Activated CD4-positive, alpha-beta T cell treated with anti-CD3 and anti-CD28 coated beads, Interleukin-2, Interleukin-6, amounts not matched to agents 100 ng/mL and 50 ng/mL, durations not matched to agents 16 hours and 8 hours (primary cell): ENCODE measurements at places on chromosomes 3 and 15.

DNA sequence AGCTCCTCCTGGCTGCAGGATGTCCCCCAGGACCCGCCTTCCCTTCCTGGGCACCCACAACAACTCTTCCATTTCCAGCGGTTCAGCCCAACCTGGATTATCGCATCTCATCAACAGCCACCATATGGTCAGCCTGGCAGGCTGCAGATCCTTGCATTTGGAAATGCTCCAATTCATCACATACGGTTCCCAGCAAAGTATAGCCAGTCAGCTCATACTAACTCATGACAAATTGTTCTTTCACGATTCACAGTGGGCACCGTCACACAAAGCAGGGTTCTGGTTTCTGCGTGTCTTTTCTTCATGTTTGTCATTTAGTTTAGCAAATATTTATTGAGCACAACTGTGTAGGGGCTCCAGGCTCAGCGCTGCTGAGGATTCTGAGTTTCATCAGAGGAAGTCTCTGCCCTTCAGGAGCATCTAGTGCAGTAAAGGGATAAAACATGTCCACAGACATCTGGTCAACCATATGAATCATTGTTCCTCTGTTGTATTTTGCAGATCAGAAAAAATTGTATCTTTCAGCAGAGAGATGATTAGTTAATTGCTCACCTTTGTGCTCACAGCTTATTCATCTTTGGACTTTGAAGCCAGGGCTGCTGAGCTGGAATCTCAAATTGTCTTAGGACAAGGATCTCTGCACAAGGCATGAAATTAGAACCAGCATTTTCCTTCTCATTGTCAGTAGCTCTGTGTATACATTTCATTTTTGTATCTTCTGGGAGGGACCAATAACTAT is 125.1 kb downstream of the GABRG3 start:
- no peak for DNase-seq

DNA sequence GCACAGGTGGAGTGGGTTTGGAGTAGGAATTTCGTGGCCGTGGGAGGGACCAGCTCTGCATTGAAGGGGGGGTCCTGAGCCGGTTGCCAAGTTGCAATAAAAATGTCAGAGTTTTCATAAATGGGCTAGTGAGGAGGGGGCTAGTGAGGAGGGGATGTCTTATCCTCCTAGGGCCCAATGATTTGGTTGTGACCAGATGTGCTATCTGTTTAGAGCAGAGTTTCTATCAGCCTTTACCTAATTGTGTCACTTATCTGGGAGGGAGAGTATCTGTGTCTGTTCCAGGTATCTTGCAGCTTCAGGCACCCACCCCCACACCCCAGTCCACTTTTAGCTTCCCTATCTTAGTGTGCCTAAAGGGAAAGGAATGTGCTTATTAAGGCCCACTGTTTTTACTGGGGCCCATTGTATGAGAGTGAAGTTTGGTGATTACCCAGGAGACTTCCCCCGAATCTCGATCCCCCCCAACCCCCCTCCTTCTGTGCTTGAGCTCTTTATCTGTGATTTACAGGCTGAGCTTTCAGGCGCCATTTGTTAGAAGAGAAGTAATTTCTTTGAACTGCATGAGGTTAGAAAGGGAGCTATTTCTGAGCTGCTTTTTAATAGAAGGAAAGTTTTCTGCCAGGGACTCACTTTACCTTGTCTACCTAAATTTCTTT is 42.6 kb downstream of the PPCDC start:
- DNase-seq, result no peak

DNA sequence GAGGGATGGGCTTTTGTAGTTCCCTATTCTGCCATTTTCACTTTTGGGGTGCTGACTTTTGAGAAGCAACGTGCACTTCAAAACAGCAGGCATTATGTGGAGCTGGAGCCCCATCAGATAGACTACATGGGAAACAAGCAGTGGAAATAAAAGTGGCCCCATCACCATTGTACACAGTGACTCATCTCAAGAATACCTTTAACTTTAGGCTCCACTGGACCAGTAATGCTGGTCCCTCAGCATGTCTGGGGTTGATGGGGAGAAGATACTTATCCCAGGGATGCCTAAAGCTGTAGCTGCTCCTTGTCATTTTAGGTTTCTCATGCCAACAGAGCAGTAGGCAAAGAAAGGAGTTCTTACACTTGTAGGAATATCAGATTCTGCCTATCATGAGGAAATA is 45.0 kb downstream of the LSM3 start:
- DNase-seq, result no peak

DNA sequence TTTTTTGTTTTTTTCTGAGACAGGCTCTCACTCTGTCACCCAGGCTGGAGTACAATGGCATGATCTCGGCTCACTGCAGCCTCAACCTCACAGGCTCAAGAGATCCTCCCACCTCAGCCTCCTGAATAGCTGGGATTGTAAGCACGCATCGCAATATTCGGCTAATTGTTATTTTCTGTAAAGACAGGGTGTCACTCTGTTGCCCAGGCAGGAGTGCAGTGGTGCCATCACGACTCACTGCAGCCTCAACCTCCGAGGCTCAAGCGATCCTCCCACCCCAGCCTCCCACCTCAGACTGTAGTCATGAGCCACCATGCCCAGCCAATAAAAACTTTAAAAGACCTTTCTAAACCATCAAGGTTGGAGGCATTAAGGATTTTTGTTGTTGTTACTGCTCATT is 57.4 kb upstream of the TFRC start:
- no peak for DNase-seq

DNA sequence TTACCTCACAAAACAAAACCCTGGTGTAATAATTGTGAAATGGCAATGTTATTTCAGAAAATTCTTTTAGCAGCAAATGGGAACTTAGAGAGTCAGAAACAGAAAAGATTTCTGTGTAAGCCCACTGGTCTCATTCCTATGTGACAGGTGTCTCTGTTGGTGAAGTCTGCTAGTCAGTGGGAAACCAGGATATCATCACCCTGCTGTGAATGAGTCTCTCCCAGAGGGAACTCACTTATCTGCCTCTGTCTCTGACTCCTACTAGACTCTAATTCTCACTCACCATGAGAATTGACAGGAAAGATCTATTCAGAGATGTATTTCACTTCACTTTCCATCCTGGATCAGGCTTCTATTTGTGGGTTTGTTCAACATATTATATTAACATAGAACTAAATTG is 266.0 kb downstream of the EPHA3 start:
- DNase-seq, result no peak

DNA sequence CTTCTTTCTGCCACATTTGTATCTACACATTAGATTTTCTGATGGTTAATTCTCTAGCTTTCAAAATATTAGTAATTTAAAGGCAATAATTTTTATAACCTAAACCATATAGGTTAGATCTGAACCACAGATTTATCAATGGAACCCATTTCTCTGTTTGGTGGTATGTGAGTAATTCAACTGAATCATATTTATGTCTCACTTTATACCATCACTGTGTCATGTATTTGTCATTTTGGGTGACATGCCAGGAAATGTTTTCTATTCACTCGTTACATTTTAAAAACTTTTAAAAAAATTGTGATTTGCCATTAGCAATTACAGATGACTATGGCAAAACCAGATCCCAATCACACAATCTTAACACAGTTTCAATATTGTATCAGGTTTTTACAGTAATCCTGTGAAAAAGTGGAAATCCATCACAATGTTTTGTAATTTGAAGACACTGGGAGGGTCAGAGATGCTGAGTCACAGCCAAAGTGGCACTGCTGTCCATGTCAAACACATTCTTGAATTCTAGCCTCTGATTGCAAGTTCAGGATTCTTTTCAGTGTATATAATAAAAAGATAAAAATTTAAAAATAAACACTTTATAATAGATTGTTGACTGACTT is 356.0 kb upstream of the RBMS3 start:
- DNase-seq, result peak; percentile 46

GRCh38 chr3:62559831-62560445 is 186.6 kb upstream of the FEZF2 start:
- no peak for DNase-seq

DNA sequence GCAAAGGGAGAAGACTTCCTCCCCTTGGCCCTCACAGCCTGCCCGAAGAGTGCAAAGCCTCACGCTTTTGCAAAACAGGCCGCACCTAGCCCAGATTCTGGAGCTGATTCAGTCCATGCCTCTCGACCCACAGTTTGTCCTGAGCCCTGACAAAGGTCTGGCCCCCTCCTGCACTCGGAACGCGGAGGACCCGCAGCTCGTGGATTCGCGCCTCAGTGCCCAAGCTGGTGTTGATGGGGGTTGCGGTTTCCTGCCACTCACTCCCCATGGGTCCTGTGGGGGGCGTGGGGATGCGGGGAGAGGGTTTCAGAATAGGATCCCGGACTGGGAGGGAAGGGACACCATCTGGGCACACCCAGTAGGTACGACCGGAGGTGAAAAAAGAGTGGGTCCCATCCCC is 594 bp upstream of the CRABP1 start:
- no peak for DNase-seq

DNA sequence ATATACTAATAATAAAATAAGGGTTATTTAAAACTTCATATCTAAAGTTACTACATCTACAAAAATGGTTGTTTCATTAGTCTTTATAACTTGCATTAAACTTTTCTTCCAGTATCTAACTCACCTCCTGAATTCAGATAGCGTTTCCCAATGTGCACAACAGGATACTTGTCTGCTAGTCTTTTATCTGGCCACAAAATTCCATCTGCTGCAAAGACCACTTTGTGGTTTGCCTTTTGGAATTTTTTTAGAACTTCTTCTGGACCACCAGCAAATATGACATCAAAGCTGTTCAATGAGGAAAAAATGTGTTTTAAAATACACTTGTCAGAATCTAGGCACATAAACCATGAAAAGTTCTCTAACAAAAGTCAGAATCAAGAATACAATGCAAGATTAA is 50.8 kb downstream of the PLOD2 start:
- no peak for DNase-seq

DNA sequence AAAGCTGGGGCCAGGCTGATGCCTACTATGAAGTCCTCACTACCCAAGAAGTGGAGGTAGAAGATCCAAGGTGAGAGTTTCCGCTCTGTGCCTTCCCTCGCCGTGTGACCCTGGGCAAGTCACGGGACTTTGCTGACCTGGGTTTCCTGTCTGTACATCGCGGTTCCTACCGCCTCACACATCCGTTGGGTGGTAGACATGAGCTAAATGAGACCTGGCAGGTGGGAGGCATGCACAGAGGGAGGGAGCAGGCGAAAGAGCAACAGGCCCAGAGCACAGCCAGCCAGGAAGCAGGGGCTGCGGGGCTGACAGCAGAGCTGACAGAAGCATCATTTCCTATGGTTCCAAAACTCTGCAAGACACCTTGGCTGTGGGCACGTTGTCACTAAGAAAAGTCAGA is 157.3 kb upstream of the BHLHE40 start:
- peak; percentile 85 for DNase-seq

GRCh38 chr15:64748251-64748650 is 27.1 kb downstream of the RBPMS2 start:
- DNase-seq, result no peak

GRCh38 chr3:105905328-105905727 is 36.5 kb upstream of the CBLB start:
- no peak for DNase-seq

- DNase-seq, result no peak
Measured at GRCh38 chr15:25772500-25772899, 90.6 kb downstream of the ATP10A start.

GRCh38 chr3:4687167-4687566 is 194.0 kb downstream of the ITPR1 start:
- no peak for DNase-seq

DNA sequence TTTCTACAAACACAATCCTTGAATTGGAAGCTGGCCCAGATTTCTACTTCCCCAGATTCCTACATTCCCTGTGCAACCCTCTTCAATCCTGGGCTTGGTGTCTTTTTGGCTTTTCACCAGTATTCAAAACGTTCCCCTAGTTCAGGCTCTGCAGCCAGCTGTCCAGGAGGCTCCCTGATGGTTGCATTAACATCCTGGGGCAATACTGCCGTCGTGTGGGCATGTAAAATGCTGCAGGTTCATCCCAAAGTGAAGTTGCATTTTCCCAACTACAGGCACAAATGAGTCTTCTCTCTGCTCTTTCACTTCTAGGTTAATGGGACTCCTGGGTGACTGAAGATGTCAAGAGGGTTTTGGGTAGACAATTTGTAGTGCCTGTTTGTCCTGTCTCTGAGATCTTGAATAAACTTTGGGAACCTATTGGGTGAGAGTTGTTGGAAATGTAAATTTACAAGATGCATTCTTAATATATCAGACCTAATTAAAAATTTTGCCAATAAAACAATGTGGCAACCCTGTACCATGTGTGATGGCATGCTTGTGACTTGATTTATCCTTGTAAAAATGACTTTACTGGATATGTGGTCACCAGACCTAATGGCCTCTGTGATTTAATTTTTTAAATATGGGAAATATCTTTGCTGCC is 28.6 kb downstream of the SOX14 start:
- DNase-seq, result peak; percentile 27

- DNase-seq, result no peak
Measured at GRCh38 chr3:73094129-73094528, 32.7 kb downstream of the EBLN2 start.

DNA sequence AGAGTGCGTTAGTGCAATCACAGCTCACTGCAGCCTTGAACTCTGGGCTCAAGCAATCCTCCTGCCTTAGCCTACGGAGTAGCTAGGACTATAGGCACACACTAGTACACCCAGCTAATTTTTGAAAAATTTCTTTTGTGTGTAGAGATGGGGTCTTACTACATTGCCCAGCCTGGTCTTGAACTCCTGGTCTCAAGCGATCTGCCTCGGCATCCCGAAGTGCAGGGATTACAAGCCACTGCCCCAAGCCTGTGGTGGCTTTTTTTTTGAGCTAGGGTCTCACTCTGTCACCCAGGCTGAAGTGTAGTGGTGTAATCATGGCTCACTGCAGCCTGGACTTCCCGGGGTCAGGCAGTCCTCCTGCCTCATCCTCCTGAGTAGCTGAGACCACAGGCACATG is 17.1 kb downstream of the PCCB start:
- no peak for DNase-seq

DNA sequence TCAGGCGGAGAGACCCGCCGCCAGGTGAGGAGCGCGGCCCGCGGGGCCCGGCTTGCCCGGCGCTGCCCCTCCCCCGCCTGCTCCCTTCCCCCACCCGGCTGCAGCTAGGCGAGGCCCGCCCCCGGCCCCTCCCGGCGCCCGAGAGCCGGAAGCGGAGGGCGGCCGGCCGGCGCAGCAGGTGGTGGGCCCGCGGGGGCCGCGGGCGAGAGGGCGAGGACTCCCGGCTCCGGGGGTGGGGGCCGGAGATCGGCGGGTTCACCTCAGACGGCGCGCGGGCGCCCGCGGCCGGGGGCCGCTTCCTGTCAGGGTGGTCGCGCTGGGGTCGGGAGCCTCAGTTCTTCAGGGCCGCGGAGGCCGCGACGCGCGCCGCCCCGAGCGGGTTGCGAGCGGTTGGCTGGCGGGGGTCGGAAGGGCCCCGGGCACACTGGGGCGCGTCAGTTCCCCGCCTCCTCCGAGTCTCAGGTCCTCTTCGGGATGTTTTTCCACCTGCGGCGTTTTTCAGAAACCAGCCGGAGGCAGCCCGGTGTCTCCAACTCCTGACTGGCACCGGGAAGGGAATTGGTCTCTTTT is 395 bp downstream of the ZFAND6 start:
- DNase-seq, result peak; percentile 59

DNA sequence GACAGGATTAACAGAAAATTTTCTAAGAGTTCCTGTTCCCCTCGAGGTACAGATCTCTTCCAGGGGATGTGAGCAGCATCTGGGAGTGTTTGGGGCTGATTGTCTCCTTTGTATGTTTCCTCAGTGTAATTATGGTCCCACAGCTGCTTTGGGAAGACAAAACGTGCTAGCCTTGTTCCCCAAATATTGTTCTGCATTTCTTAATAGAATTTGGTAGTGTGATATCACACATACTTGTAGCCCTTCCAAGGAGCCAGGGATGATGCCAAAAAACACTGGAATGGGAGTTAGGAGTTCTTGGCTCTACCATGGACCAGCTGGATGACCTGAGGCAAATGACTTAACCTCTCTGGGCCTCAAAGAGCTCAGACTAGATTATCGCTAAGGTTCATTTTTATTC is 19.0 kb upstream of the AGBL1 start:
- no peak for DNase-seq
